ENCODE measurements at places on chromosomes 11 and 22.

DNA sequence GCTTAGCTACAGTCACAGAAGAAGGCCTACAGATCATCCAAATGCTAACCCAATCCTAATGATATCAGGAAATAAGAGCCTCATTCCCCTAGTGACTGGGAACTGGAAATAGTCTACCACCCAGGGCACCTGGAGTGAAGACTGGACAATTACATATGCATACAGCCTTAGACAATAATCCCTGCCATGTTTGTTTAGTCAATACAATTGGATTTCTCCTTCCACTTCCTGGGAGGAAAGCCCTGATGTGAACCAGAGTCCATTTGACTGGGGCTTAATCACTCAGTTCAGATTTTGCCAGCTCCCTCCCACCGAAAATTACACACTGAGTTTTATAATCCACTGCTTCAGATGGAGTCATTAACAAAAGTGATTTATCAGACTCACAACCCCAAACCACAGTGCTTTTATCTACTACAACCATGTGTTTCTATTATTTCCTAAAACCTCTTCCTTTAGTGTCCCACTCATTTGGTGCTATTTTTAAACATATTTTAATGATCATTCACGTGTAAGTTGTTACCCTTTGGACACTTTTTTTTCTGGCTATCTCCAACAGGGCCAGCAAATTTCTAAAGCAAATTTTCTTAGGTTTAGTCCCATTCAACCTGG lies 29.9 kb downstream of the CWF19L2 start:
- DNase-seq: no peak

GRCh38 chr11:14668731-14669301 lies 25.2 kb downstream of the PDE3B start:
- DNase-seq: no peak

DNA sequence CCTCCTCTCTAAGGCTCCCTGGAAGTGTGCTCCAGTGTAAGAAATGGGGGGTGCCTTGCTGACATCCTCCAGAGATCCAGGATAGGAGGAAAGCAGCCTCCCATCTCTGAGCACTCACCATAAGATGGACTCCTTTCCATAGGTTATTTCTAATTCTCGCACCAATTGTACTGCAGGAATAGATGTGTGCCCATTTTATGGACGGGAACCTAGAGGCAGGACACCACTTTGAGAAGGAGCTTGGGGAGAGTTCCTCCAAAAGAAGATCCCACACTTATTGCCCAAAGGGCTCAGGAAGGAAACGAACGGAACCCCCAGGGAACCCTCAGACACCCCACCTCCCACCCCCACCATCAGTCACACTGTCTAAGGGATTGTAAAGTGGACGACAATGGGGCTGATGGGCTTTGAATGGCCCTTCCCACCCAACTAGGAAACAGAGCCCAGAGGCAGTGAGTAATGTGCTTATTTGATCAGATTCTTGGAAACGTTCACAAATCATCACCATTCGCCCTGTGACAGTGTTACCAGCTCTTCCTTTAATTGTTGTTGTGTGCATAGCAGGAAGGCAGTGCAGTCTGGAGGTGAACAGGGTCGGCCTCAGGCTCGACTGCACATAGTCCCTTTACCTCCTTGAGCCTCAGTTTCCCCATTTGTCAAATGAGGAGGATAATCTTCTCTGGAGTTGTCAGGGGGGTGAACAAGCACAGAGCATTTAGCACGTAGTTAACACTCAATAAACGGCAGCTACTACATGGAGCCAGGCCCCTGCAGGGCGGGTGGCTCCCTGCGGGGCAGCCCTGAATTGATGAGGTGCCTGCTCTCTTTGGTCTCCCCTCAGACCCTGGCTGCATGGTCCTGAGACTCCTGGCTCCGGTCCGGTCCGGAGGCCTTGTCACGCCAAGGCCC lies 8.4 kb upstream of the MN1 start:
- DNase-seq: no peak

DNA sequence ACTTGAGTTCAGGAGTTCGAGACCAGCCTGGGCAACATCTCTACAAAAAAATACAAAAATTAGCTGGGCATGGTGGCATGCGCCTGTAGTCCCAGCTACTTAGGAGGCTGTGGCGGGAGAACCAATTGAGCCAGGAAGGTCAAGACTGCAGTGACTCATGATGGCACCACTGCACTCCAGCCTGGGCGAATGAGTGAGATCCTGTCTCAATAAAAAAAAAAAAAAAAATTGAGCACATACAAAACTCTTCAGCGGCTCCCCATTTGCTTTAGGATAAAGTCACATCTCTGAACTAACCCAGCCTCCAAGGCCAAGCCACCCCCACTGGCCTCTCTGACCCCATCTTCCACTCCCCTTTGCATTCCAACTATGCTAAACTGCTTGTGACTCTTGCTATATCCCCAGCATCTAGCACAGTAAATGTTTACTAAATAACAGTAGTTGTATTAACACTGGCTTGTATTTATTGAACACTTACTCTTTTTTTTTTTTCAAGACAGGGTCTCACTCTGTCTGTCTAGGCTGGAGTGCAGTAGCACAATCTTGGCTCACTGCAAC lies 28.9 kb downstream of the CREB3L1 start:
- no peak for DNase-seq

DNA sequence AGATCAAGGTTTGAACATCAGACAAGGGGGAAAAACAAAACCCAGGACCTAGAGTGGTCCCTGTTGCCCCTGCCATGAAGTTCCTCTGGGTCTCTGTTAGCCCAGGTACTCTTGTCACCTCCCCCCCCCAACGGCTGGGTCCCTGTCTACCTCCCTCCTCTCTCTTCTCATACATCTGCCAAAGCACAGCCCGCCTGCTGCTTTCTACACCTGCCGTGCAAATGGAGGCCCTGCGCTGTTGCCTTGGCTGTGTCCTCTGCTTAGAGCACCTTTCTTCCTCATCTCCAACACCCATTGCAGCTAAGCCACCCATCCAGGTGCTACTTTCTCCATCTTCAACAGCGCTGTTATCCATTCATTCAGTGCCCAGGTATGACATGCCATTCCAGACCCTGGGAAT lies 99.2 kb downstream of the TP53I11 start:
- no peak for DNase-seq
